WTC11 (cell line): ENCODE measurements at places on chromosomes 1 and 21. TPM values are rescaled to one million over a fixed set of nuclear protein-coding genes. Genes with fewer than 3 reads are reported as not detected.

SH3D21 gene
- total RNA-seq = 22.1 to 29.3 TPM (median 26.9 TPM) in 3 replicates

GRCh38 chr1:85387781-85388180, 77.2 kb downstream of the DDAH1 start:
- no peak for DNase-seq

PAPPA2 gene
- total RNA-seq = 0.27 to 0.74 TPM (median 0.60 TPM) in 3 replicates

DNA sequence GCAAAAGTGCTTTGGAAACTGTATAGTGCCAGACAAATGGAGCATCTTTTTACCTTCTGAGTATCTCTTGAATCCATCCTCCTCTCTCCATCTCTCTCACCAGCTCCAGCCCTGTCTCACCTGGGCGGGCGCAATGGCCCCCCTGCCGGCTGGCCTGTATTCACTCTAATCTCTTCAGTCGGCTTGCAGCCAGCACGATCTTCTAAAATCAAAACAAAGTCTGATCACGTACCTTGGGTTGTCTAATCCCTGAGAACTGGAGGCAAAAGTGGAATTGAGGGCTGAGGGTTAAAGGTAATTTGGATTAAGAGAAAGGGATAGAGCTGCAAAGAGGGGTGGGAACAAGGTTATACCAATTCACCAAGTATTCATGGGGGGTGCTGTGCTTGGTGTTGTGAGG, 46.0 kb upstream of the LRRN2 start:
- no peak for DNase-seq

DNA sequence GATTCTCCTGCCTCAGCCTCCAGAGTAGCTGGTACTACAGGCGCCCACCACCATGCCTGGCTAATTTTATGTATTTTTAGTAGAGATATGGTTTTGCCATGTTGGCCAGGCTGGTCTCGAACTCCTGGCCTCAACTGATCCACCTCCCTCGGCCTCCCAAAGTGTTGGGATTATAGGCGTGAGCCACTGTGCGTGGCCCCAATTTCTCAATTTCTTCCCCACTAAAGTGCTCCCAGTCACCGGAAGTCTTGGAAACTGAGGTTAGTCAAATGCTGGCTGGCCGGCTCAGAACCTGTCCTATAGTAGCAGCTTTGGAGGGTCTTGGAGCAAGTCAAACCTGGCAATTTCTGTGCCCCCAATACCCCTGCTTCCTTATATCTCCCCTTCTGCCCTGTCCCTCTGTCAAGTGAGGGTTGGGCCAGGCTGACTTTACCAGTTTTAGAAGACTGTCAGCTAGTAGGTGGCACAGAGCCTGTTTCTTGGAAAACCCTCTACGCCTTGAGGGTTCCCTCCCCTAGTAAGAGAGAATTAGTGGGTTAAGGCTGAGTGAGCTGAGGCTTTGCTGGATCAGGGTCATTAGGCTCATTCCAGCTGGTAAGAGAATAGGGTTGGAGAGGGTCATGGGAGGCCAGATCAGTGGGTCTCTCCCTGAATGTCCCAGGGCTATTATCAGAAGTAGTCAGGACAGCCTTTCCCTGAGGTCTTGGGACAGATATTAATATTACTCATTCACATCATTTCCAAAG, 8.3 kb upstream of the EPB41 start:
- DNase-seq = no peak

DNA sequence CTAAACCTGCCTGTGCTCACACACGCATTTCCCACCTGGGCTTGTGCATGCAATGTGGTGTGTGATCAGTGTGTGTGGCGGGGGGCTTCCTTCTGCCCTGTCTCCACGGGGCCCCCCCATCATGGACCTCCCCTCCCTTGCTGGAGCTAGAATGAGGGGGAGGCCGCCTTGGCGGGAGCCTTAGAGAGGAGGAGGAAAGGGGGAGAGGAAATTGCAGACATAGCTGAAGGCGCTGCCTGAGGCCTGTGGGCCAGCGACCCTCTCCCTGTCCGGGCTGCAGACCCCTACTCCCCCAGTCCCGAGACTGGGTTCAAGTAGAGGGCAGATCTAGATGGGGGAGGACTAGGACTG, 883 bp upstream of the EVA1B start:
- no peak for DNase-seq

GRCh38 chr1:30274173-30274970, 449.0 kb downstream of the MATN1 start:
- DNase-seq = no peak

GRCh38 chr1:167854184-167854583, 59.8 kb downstream of the ADCY10 start:
- DNase-seq = no peak

DNA sequence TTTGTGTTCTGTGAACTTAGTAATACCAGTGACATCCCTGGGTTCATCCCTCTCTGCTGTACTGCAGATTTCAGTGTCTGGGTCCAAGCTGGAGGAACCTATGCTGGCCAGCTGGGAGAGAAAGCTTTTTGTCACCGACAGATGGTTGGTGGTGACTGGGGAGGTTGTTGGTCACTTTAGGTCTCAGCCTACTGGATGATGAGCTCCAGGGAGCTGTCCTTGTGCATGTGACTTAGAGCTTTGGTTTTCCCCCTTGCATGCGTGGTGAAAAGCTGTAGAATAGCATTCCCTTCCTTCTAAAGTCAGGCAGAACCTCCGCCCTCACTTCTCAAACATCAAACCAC, 22.9 kb upstream of the IKBKE start:
- DNase-seq = no peak

- no peak for DNase-seq
These were observed 130.6 kb downstream of the PLPP3 start for GRCh38 chr1:56448529-56449300.

NTRK1 gene
- total RNA-seq = 0.23 to 0.42 TPM (median 0.23 TPM) in 3 replicates
